NCI-H1092 (cell line): ENCODE measurements at places on chromosomes 5 and 9.

DNA sequence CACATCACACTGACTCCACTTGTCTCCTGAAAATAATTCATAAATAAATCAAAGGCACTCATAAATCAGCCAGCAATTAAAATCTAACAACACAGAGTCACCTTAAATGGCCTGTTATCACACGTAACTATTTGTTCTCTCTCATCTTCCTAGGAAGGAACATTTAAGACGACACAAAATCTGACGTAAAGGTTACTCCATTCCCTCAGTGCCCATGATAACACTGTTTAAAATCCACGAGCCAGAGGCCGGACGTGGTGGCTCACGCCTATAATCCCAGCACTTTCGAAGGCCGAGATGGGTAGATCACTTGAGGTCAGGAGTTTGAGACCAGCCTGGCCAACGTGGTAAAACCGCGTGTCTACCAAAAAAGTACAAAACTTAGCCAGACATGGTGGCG lies 56.4 kb downstream of the MYO10 start:
- DNase-seq: no peak

DNA sequence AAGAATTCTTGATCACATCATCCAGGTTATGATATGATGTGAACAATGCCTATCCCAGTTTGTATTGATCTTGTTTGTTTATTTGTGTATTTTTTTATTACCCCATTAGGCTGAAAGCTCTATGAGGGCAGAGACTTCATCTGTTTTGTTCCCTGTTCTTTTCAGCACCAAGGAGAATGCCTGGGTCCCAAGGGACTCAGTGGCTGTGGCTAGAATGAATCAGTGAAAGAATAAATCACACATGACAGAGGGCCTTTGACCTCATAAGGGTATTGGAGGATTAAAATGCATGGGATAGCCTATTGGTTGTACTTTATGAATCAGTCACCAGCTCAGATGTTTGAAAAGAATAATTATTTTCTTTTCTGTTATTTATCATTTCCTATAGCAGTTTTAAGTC lies 292.2 kb downstream of the GAS1 start:
- DNase-seq: no peak

DNA sequence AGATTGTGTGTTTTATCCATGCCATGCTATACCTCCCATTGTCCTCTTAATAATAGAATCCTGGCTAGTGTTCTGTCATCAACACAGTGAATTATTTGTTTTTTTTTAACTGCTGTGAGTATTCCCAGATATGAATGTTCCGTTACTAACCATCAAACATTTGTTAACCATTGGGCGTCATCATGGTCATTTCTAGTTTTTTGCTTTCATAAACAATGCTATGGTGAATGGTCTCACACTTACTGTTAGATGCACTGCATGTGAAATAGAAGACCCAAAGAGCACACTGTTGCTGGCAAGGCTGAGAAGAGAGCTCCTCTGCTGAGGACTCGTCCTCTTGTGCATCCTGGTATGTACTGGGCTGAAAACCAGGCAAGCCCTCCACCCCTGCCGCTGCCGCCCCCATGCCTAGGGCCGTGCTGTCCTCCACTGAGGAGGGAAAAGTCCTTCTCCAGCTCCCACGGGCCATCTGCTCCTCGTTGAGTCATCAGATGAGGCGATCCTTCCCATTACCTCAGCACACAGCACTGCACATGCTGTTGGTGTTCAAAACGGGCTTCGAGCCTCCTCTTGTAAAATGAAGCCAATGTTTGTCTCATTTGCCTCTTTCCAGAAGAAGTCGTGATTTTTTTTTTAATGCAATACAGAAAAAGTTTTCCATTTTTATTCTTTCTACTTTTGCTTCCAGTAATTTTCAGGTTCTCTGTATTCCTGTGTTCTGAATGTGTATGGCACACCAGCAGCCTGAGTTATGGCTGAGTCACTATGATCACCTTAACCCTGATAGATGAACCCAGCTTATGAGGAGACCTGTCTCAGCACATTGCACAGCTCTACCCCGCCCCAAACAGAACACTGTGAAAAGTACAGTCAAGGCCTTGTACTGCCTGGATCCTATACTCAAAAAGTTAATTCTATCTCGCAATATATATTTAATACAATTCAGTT lies 219.0 kb downstream of the AOPEP start:
- DNase-seq: no peak

GRCh38 chr5:32223972-32224609 lies 50.0 kb upstream of the GOLPH3 start:
- DNase-seq: no peak

DNA sequence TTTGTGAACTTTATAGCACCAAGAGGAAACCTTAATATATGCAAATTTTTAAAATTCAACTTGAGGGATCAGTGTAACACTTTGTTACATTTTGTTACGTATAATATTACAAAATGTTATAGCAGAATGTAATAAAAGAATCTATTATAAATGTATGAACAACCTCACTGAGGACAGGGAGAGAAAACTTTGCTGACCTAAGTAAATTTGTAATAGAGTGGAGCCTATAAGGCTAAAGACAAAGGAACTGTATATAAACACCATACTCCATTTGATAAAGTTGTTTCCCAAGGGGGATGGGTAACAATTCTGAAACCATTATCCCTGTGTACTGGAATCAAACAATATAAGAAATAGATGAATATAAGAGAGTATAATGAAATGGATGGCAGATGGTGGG lies 77.3 kb downstream of the ANGPTL2 start:
- DNase-seq: no peak
